CD14-positive monocyte (primary cell): ENCODE measurements at places on chromosomes 4 and X.

GRCh38 chr4:168776382-168776781 lies 233.7 kb downstream of the CBR4 start:
- DNase-seq = no peak

GRCh38 chr4:94635177-94635576 lies 122.6 kb upstream of the BMPR1B start:
- no peak for DNase-seq

DNA sequence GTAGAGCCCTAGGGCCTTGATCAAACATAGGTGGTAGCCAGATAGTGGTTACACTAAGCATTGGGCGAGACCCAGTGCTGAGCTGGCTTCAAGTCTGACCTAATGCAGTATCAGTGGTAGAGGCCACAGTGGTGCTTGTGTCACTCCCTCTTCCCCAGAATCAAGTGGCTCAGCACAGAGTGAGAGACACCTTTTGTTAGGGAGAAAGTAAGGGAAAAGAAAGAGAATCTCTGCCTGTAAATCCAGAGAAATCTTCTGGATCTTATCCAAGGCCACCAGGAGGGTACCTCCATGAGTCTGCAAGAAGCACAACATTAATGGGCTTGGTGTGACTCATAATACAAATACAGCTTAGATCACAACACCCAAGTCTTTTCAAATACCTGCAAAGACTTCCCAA lies 117.7 kb upstream of the SLC6A14 start:
- DNase-seq = no peak

DNA sequence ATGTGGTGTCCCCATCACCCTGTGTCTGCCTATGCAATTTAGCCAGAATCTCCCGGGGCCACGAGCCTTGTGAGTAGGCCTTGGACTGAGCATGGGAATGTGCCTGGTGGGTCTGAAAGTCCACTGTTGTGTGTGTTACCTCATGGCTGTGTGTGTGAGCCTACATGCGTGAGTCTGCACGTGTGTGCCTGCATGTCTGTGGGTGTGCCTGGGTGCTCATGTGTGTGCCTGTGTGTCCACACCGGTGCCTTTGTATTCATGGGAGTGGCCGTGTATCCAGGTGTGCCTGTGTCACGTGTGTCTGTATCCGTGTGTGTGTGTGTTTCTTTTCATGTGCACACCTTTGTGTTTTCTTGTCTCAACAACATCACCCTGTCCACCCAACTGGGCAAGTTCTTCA lies 14.2 kb downstream of the ATP5ME start:
- DNase-seq = no peak

DNA sequence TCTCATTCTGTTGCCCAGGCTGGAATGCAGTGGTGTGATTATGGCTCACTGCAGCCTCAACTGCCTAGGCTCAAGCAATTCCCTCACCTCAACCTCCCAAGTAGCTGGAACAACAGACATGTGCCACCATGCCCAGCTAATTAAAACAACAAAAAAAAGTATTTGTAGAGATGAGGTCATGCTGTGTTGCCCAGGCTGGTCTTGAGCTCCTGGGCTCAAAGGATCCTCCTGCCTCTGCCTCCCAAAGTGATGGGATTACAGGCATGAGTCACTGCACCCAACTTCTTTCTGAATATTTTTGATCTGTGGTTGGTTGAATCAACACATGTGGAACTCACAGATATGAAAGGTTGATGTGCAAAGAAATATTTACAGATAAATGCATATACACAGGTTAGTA lies 18.5 kb upstream of the SEPTIN11 start:
- no peak for DNase-seq

DNA sequence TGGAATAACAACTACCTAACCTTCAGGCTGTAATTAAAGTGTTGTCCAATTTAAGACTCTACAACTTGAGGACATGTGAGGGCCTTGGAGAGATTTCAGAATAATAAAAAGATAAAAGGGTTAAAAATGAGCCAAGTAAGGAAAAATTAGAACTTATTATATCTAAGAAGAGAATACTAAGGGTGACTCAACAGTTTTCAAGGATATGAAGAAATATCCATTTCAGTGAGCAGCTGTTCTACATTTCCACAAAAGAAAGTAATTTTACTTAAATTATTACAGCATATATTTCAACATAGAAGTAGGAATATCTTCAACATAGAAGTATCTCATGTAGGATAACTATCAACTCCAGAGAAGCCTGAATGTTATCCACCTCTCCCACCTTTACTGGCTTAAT lies 11.3 kb downstream of the SNX12 start:
- DNase-seq = no peak

- DNase-seq = no peak
Observed at GRCh38 chr4:78033861-78034260, 23.3 kb upstream of the FRAS1 start.

DNA sequence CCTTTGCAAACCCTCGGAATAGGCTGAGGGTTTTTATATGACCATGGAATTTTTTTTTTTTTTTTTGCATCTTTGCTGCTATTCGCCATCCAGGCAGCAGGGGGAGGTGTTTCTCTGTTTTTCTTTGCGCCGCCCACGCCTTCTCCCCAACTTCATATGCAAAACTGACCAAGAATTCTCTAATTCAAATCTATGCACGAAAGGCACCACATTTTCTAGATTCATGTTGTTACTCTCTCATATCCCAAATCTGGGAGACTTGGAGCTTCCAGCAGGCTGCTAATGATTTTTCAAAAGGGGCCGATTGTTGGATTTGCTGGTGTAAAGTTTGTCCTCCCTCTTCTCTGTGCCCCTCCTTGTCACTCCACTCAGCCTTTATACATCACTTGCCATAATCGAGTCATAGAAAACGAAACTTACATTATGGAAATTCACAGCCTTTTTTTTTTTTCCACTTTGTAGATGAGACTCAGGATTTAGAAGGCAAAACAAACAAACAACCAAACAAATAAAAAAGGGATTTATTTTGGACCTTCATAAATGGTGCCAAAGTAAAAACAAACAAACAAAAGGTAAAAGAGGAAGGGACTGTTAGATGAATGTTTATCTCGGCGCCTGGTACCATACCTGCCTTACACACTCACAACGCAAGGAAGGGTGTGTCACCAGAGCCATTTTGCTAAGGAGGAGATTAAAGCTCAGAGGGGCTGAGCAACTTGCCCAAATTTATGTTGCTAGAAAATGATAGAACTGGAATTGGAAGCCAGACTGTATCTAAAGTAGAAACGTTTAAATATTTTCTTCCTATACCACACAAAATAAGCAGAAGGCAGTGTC lies 29.3 kb upstream of the BOD1L1 start:
- peak; percentile 54 for DNase-seq

- no peak for DNase-seq
Observed at GRCh38 chr4:67291644-67292043, 253.7 kb downstream of the CENPC start.

DNA sequence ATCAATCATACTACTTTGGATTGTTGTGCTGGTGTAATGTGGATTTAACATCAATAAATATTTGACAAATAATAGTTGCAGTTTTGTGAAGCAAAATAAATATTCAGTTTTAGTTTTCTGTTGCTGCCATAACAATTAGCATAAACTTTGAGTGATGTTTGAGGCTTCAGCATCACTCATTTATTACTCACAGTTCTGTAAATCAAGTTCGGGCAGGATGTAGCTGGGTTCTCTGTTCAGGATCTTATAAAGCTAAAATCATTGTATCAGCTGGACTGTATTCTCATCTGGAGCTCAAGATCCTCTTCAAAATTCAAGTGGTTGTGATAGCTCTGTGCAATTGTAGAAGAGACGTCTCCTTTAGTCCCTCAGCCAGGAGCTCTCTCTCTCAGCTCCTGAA lies 81.7 kb downstream of the CBR4 start:
- no peak for DNase-seq

DNA sequence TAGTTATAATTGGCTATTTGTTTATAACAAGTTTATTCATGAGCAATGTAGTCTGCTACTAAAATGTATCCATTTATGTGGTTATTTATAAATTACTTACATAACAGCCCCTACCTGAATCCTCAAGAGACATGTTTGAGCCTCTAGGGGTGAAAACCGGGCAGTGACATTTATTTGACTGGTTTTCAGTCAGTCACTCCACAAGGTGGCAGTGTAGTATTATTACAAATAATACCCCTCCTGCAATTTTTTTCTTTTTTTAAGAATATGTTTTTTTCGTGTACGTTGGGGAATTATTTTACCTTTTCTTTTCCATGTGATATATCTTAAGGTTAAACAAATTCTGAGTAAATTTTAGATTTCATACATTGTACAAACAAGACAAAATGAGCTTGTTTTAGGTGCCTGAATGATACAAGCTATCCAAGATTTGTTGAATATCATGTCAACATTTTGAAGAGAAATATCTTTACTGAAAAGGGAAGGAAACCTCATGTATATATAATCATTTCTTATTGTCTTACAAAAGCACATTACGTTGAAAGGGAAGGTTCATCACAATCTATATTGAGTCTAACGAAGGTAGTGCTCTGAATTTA lies 598.7 kb upstream of the TECRL start:
- no peak for DNase-seq

GRCh38 chrX:46643636-46644035 lies 70.1 kb downstream of the CHST7 start:
- no peak for DNase-seq

DNA sequence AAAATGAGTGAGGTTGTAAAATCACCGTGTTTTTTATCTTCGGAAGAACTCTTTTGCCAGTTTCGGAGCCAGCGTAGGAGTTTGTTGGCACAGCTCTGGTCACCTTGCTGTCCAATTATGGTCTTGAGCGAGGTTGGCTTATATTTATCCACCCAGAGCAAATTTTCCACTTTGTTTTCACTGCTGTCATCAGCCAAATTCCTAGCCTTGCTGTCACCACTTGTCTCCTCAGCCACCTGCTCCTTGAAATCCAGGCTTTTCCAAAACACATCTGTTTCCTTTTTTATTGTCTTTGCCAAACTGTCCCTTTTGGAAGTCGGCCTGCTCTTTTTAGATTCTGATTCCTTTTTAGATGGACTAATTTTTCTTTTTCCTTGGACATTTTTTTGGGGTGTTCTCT lies 57.6 kb downstream of the RFC1 start:
- no peak for DNase-seq

GRCh38 chr4:82802911-82803310 lies 4.3 kb upstream of the SCD5 start:
- peak; percentile 46 for DNase-seq

GRCh38 chr4:186999686-187000085 lies 276.0 kb upstream of the FAT1 start:
- DNase-seq = no peak

DNA sequence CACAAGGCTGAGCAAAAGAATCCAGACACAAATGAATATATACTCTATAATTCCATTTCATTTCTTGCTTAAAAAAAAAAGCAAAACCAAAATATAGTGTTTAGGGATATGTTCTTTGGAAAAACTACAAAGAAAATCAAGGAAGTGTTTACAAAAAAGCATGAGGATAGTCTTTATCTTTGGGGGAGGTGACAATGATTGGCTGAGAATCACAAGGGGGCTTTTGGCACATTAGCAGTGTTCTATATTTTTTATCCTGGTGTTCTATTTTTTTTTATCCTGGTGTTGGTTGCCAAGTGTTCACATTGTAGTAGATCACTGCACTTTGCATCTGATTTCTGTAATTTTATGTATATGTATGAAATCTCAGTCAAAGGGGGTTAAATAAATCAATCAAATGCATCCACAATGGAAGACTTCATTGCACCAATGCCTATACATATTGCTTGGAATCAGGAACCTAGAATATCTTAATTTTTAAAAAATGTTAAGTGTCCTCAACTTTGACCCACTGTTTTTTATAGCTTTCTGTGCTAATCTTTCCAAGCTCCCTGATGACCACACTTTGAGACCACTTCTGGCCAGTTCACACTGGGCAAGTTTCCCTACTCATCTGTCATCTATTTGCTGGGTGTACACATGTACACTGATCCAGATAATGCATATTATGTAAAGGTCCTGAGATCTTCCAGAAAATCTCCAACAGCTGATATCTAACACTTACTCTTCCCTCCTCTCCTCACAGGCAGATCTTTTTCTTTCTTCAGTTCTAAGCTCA lies 3.7 kb downstream of the TBC1D9 start:
- no peak for DNase-seq

- DNase-seq = no peak
Observed at GRCh38 chrX:130771230-130771629, 131.8 kb downstream of the ENOX2 start.

DNA sequence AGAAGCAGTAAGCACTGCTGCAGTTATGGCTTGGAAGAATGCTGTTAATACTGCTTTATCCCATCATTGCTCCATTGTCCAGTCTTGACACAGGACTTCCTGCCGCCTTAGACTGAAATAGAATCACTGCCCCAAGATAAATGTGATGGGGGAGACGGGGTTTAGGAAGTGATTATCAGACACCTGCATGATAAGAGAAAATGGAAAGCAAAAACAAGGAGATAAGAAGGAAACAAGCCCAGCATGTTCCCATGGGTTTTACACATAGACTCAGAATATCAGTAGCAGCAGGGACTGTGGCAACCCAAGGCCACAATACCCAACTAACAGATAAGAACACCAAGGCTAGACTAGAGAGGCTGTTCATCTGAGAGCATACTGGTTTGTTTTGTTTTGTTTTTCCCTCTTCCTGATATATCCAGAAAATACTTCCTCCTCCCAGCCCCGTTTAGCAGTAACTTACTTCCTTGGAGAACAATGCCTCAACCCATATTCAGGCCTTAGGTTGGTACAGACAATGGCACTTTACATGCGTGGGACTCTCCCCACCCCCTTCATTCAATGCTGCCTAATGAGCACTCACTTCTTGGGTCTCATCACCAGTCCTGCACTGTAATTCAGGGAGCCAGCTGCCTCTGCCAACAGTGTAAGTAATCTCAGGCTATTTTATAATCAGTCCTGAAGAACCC lies 232.6 kb downstream of the CBR4 start:
- DNase-seq = no peak

DNA sequence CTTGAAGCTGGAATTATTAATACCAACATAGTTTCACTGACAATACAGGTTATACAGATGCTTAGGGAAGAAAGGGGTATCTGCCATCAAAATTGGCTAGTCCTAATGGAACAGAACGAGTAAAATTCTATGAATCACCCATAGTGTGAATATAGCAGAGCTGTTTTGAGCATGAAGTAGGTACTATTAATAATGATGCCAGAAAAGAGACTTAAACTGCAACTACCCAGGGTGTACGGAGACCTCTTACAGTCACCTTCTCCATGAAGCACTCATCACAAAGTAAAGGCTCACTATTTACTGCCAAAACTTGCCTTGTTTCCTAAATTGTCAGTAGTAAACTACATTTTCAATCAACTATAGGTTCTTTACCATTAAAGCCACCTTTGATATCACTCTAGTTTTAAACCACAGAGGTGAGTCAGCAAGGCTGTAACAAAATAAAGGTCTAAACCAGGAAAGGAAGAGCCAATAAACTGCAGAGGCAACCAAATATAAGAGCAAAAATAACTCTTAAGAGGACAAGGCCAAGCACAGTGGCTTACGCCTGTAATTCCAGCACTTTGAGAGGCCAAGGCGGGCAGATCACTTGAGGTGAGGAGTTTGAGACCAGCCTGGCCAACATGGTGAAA lies 114.4 kb downstream of the FRYL start:
- DNase-seq = no peak

DNA sequence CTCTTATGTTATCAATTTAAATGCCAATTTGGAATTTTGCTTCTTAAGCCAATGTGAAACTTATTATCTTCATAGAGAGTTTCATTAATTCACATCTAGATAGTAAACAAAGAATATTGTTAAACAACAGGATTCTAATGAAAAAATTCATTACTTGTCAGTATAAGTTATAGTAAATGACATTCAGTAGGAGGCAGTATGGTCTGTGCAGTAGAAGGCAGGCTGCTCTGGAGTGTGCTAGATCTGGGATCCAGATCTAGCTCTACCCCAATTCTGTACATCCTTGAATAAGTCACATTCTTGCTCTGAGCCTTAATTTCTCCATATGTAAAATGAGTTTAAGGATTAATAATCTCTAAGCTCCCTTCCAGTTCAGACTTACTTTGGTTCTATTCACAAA lies 202.7 kb upstream of the POU3F4 start:
- DNase-seq = no peak
